ENCODE measurements at places on chromosomes 16 and 17.

DNA sequence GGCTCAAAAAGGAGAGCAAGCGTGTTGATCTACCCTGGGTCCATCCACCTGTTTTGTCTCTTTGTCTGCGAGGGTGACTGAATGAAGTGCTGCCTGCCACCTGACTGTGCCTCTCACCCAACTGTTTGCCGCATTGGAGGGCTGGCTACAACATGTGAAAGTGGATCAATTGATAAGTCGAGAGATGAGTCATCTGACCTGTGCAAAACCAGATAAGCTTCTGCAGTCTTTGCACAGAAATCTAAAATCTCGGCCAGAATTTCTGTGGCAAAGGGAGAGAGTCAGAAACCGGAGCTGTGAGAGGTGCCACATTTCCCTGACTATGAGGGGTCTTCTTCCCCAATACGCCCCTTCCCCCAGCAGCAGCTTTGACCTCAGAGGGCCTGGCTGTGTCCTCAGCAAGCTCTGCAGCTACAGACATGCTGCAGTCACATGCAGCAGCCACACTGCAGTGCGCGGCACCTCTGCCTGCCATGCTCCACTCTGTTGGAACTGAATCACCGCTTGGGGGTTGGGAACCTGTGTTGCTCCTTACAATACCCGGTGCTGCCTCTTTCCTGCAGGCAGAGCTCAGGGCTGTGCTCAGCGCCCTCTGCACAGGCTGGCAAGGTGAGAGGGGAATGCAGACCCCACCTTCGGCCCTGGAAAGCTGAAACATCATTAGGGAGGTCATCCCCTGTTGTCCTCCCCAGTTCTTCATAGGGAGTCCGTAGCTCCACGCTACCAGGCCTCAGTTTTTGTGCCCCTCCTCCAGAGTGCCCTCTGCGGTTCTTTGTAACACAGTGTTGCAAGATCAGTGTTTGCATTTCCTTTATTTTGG lies 16.2 kb upstream of the HAS3 start:
- no peak for DNase-seq

DNA sequence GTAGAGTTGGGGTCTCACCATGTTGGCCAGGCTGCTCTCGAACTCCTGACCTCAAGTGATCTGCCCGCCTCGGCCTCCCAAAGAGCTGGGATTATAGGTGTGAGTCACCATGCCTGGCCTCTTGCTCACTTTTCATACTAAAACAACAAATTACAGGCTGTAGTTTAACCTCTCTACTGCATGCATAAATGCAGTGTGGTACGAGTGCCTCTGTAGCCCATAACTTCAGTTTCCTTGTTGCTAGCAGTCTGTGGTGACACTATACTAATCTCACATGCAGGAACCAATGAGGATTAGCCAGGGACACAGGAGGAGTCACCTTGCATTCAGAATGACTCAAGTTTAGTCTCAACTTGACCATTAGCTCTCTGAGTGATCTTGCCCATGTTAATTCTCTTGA lies 20.1 kb downstream of the HMOX2 start:
- DNase-seq = no peak

DNA sequence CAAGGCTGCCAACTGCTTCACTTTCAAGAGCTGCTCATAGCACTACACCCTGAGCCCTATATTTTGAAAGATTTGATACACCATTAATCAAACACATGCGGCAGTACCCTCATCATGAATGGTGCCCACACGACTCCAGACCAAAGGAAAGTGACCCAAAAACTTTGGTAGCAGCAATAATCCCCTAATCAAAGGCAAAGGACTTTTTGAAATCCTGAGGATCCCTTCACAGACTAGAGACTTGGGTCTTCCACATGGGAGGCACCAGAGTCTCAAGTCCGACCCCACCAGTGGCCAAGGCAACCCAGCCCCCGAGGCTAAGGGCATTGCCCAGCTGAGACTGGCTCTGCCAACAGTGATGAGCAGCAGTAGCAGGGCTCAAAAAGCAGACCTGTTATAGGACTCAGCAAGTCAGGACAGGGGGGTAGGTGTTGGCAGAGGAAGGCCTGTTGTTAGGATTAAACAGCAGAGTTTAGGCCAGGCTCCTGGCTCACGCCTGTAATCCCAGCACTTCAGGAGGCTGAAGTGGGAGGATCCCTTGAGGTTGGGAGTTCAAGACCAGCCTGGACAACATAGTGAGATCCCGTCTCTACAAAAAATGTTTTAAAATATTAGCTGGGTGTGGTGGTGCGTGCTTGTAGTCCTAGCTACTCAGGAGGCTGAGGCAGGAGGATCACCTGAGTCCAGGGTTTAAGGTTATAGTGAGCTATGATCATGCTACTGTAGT lies 3.2 kb downstream of the TRIM25 start:
- DNase-seq = no peak

GRCh38 chr16:73313950-73314349 lies 266.0 kb upstream of the ZFHX3 start:
- no peak for DNase-seq

- DNase-seq = peak; percentile 55
Observed at GRCh38 chr16:81444448-81445121, at the start of gene CMIP. TSS of gene CMIP (plus strand) at chr16:81444808.

DNA sequence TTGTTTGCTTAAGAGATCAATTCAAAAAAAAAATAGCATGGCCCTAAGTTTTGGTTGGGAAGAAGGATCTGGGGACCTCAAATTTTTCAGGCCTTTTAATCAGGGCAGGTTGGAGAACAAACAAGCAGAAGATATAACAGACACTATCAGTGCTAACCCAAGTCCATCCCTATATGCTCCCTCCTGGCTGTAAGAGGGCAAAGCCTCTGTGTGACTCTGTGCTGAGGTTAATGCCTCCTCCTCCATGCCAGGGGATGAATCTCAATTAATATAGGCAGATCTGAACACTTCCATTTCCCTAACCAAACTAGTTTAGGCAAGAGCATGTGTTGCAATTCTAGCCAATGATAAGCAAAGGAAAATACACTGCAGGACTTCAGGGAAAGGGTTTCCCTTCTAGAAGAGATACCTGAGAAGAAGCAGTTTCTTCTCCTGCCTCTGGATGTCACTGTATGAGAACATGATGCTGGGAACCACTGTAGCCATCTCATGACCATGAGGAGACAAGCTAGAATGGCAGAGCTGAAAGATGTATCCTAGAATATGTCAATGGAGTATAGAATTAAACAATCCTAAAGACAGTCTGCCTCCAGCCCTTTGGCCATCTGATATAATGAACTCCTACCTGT lies 76.0 kb downstream of the CHD9NB start:
- no peak for DNase-seq

DNA sequence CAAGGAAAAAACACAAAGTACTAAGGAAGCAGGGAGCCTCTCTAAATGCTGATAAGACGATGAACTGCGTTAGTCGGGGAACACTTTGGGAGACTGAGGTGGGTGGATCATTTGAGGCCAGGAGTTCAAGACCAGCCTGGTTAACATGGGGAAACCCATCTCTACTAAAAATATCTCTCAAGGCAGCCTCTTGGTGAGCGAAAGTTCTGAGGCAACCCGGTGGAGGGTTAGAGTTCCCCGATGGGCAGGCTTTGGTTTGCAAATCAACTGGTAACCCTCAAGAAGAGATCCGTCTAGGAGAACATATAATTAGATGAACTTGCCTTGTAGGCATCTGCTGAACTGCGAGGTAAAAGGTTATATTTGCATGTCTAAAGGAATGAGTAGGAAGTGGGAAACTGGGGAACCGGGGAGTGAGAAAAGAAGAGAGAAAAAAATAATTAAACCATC lies 44.6 kb downstream of the WSB1 start:
- no peak for DNase-seq

- DNase-seq = no peak
Observed at GRCh38 chr16:51119556-51119955, 31.5 kb downstream of the SALL1 start.

GRCh38 chr17:32461853-32462617 lies 17.7 kb downstream of the PSMD11 start:
- no peak for DNase-seq

GRCh38 chr16:3907586-3907985 lies 27.1 kb upstream of the CREBBP start:
- no peak for DNase-seq

GRCh38 chr16:57686577-57686976 lies 8.0 kb upstream of the DRC7 start:
- DNase-seq = no peak

- no peak for DNase-seq
Observed at GRCh38 chr16:15960124-15960971, 10.9 kb downstream of the ABCC1 start.

DNA sequence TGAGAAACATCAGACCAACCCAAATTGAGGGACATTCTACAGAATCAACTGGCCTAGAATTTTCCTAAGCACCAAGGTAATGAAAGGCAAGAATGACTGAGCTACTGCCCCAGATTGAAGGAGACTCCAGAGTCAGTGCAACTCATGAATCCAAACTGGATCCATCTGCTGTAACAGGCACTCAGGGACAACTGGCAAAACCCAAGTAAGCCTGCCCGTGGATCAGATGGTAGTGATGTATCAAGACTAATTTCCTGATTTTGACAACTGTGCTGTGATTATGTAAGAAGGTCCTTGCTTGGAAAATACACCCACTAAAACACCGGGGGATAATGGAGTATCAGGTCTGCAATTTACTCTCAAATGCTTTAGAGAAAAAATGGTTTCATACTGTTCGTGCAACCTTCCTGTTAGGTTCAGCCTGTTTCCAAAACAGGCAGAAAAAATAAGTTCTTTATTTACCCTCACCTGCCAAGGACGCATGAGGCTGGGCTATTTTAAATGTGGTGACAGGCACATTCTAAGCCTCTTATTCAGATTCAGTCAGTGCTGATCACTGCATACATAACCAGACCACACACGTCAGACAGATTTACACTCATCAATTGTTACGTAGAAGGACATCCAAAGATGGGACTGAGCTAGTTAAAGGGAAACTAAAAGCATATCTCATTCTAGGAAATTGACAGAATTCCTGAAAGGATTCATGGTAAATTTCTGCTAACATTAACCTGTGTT lies 7.0 kb downstream of the MBTPS1 start:
- DNase-seq = no peak

DNA sequence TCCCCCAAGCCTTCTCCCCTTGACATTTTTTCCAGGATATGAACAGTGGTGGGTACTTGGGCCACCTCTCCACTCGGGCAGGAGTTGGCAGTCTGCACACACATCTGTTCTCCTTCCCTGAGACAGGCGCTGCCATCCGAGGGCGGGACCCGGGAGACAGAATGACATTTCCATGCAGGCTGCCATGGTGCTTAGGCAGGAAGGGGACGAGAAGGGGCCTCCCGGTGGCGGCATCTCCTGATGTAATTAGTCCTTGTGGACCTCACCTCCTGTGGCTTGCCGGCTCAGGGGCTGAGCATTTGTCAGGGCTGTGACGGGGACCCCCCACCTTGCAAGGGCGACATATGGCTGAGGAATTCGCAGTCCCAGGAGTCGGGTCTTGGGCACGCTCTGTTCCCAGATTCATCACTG lies 197.2 kb downstream of the FOXL1 start:
- no peak for DNase-seq

DNA sequence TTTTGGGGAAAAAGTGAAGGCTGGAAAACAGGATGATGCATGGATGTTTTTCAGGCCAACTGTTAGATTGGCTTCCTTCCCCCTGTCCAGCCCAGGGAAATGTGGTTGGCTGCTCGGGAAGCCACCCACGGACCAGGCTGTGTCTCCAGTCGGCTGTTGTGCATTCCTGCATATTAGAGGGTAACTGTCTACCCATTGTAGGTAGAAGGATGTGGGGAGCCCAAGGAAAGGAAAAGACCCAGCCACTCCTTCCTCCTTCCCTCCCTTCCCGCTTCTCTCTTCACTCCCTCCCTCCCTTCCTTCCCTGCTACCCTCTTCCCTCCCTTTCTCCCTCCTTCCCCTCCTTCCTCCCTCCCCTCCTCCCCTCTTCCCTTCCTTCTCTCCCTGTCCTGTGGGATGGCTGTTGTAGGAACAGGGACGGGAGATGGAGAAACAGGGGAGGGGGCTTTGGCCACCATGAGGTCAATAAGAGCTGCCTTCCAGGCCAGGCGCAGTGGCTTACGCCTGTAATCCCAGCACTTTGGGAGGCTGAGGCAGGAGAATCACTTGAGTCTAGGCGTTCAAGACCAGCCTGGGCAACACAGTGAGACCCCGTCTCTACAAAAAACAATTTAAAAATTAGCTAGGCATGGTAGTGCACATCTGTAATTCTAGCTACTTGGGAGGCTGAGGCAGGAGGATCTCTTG lies 16.9 kb downstream of the SYT17 start:
- no peak for DNase-seq
